ENCODE measurements at places on chromosomes 6 and 20.

DNA sequence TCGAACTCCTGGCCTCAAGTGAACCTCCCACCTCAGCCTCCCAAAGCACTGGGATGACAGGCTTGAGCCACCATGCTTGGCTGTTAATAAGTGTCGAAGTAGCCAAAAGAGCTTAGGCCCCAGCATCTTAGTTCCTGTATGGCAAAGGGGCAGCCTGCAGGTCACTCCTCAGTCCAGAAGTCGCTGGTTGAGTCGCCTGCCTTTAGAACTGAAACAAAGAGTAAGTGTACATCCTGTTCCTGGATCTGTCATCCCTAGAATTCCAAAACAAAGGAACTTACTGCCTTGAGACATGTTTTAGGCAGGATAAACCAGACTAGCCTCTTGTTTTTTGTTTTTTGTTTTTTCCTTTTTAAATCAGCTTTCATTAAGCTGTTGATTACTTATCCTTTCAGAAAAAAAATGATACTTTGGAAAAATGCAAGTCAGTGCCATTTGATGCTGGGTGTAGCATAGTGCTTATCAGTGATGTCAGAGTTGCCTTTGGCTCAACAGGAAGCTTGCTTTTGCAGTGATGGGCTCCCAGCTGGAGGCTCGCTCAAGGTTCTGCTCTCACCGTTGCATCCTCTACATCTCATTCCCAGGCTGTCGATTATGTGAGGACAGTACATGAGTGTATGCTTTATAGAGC, 9.0 kb downstream of the ACTR5 start:
- H3K4me1 ChIP-seq = no peaks in the 10 kb centered on the region
- H3K4me3 ChIP-seq = no peak overlapping the region
- no peak overlapping the region for H3K27ac ChIP-seq
- no peak for DNase-seq
- H3K36me3 ChIP-seq = peaks cover 74% of the 10 kb centered on the region

DNA sequence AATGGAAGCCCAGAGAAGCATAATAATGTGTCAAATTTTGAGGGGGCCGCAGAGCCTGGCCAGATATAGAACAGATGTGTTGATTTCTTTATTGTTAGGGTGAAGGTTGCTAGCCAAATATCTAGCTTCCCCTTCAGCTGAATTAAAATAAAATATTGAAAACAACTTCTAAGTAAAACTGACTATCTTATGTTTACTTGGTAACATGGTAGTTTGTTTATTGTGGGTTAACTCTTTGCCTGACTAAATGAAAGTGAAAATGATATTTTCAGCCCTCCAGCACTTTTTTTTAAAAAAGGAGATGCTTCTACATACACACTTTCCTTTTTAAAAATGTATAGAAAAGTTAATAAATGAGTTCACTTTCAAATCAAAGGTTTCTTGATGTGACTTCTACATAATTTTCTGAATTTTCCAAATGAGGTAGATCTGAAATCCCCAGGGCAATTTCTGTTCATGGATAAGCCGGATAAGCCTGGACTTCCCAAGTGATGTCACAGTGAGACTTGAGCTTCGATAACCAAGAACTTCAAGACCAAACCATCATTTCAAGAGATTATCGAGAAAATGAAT, 172.1 kb upstream of the OLIG3 start:
- no peaks in the 10 kb centered on the region for H3K4me1 ChIP-seq
- no peak overlapping the region for H3K27ac ChIP-seq
- no peak overlapping the region for H3K4me3 ChIP-seq

DNA sequence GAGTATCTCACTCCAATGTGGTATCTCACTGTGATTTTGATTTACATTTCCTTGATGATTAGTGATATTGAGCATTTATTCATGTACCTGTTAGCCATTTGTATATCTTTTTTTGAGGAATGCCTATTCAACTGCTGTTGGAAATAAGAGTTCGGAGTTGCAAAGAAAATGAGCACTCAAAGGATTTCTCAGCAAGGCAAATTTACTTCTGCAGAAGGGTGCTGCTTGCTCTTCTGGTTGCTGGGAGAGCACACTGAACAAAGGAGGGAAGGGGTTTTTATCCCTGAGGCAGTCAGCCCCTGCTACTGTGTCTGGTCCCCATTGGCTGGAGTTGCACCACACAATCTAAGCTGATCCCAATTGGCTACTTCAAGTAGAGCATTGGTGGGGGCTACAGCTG, 822.4 kb upstream of the ADGRB3 start:
- H3K27me3 ChIP-seq = no peaks in the 10 kb centered on the region
- no peaks in the 10 kb centered on the region for H3K36me3 ChIP-seq
- DNase-seq = no peak

- H3K27ac ChIP-seq = no peak overlapping the region
- H3K4me1 ChIP-seq = no peaks in the 10 kb centered on the region
- H3K36me3 ChIP-seq = no peaks in the 10 kb centered on the region
- H3K4me3 ChIP-seq = no peak overlapping the region
Observed at GRCh38 chr20:19056909-19057308, 155.5 kb upstream of the SLC24A3 start.
